Activated naive CD8-positive, alpha-beta T cell treated with anti-CD3 and anti-CD28 coated beads for 36 hours (primary cell): ENCODE measurements at places on chromosomes 5 and 9.

DNA sequence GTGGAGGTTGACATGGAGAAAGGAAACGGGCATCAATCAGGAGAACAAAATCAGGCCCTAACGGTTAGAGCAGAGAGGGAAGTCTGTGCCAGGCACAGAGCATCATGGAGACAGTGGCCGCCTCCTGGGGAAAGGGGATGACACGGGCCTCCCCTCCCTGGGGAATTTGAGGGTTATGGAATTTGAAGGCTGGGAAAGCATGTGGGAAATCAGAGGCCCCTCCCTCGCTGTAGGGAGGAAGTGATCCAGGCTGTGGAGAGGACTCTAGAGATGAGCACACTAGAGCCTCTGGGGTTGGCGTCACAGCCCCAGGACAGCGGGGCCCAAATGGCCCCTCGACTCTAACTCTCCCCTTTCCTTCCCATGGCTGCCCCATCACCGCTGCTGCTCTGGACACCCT, 36.7 kb downstream of the PROP1 start:
- DNase-seq: no peak

DNA sequence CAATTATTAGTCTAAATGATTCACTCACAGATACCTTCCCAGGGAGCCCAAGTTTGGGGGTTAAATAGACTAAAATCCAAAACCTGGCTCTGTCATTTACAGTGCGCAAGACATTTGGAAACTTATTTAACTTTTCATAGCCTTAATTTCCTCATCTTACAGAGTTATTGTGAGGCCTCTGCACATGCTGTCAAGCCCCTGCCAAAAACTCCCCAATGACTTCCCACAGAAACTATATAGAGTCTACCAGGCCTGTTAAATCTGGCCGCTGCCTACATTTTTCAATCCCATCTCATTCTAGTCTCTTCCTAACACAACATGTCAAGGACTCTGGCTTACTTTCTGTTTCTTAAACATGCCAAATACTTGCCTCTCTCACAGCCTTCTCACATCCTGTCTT, 412.5 kb downstream of the ELAVL2 start:
- DNase-seq: no peak

DNA sequence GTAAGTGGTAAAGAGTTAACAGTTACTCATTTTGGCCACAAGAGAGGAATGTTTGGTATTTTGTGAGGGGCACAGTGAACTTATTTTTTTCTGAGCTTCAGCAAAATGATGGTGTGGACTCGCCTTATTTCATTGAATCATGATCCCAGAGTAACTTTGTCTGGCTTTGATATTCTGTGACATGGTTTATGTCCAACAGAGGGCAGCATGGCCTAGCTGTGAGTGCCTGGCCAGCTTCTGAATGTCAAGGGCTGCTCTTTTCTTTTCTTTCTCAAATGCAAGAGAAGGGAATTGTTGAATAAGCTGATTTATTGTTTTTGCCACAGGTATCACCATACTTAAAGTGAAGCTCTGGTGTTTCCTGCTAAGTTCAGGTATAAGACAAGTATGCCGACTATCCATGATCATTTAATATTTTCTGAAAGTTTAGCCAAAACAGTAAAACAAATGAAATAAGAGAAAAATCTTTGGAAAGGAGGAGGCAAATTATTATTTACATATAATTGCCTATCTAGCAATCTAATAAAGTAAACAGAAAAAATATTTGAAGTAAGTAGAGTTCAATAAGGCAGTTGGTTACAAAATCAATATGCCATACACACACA, 31.7 kb downstream of the MRPL22 start:
- no peak for DNase-seq

GRCh38 chr5:179217956-179218942, 127.0 kb downstream of the ADAMTS2 start:
- no peak for DNase-seq

DNA sequence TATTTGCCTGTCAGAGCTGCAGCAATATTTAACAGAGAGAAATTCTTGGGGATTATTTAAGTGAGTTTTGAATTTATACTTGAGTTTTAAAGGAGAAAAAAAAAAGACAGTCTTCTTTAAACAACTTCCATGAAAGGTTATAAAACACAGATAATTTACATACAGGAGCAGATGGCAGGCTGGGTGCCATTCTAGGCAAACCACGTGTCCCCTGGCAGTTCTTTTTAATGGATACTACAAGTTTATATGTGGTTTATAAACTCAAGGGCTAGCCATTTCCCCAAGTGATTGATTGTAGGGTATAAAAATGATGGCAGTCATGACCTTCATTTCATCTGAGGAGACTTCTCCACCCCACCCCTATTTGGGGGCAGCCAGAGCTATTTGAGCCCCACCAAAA, 166.6 kb downstream of the FSTL4 start:
- no peak for DNase-seq

GRCh38 chr5:67303356-67303755, 106.8 kb upstream of the CD180 start:
- no peak for DNase-seq

DNA sequence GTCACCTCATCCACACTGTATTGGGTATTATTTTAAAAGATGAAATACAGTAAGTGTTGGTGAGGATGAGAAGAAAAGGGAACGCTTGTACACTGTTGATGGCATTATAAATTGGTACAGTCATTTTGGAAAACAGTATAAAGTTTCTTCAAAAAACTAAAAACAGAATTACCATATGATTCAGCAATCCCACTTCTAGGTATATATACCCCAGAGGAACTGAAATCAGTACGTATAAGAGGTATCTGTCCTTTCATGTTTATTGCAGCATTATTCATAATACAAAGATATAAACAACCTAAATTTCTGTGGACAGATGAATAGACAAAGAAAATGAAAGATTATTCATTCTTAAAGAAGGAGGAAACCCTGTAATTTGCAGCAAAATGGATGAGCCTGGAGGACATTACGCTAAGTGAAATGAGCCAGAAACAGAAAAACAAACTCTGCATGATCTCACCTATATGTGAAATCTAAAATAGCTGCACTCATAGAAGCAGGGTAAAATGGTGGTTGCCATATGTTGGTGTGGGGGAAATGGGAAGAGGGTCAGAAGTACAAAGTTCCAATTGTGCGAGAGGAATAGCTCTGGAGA, 191.6 kb downstream of the TRIM36 start:
- no peak for DNase-seq
